ENCODE measurements at places on chromosomes 5 and 9. TPM values are rescaled to one million over a fixed set of nuclear protein-coding genes. Genes with fewer than 3 reads are reported as not detected.

IL17B gene
- total RNA-seq, result not detected

SAP30L gene
- 47.3 TPM for total RNA-seq

ORM2 gene
- total RNA-seq, result not detected

HNRNPAB gene
- total RNA-seq, result 82.5 TPM

AK8 gene
- not detected for total RNA-seq

SLC24A2 gene
- total RNA-seq, result not detected

STKLD1 gene
- 1.3 TPM for total RNA-seq

NEUROG1 gene
- not detected for total RNA-seq

MRPL50 gene
- 20.3 TPM for total RNA-seq

DNA sequence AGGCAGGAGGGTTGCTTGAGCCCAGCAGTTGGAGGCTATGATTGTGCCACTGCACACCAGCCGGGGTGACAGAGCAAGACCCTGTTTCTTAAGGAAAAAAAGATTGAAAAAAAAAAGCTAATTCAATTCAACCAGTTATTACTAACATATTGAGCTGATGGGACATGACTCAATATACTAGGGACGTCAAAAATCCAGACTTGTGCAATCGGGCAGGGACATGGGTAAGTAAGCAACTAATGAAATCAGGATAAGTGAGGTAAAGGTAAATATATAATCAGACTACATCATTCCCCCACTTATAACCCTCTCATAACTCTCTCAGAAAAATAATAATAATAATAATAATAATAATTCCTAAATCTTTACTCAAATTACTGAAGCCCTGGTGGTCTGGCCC lies 975 bp upstream of the HAVCR1 start:
- DNase-seq, result no peak

GRCh38 chr5:99247346-99247745 lies 318.5 kb upstream of the CHD1 start:
- DNase-seq, result no peak

DNA sequence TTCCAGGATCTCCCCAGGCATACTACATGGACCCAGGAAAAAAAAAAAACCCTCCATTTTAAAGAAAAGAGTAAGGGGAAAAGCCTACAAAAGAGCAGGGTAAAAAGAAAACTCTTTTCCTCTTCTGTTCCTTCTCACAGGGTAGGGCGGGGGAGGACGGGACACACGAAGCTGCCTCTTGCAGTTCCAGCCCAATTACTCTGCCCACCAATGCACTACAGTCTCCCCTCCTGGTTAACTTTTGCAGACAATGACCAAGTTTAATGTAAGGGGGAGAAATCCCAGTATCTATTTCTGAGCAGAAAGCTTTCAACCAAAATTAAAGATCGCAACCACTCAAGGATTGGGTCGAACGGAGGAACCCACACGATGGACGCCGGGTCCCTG lies 1.3 kb downstream of the BRD3 start:
- peak; percentile 17 for DNase-seq

- DNase-seq, result no peak
Measured at GRCh38 chr5:94847019-94847418, 228.6 kb downstream of the SLF1 start.

DNA sequence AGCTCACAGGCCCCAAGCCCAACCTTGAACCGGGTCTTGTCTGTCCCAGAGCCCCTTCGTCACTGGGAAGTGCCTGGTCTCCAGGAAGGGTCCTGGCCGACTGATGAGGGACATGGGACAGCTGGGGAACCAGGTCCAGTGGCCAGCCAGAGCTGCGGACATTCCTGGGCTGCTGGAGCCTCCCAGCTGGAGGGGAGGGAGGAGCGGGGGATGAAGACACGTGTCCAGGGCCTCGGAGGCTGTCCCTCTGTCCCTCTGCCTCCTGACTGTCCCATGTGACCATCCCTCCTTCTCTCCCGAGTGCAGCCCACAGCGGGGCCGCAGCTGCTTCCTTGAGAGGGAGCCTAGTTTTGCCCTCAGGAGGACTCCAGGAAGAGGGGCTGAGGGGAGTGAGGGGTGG lies 41.7 kb upstream of the UBAC1 start:
- DNase-seq, result no peak

- DNase-seq, result no peak
Measured at GRCh38 chr9:117963493-117964090, 259.4 kb downstream of the TLR4 start.

DNA sequence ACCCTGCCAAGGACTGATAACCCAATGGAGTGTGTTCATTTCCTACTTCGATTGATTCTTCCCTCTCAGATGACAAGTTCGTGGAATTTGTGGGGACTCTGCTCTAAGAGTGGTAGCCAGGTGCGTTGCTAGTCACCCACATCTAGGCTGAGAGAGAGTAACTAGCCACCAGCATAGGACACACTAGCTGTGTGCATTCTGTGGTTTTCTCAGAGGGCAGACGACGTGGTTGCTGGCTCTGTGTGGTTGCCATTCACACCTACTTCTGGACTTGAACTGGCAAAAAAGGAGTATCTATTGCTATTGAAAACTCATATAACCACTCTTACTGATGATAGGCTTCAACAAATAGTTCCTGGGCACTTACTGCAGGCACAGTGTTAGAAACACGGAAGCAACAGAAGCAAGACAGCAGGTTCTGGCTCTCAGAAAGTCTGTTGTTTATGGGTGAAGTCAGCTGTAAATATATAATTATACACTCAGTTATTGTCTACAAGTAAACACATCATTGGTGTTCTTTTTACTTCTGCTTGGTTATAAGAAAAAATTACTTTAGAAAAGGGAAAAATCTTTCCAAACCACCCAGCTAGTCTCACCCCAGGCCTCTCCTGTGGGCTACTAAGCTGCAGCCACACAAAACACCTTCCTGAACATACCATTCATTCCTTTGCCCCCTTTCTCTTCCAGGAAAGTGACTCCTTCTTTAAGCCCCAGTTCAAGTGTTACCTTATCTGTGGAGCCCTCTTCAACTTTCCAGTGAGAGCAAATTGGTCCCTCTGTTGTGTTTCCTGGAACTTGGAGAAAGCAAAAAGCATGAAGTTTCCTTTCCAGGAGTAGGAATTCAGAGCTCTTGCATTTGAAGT lies 151.1 kb upstream of the HAPLN1 start:
- no peak for DNase-seq

- no peak for DNase-seq
Measured at GRCh38 chr5:90640484-90641059, 82.0 kb downstream of the ADGRV1 start.

- DNase-seq, result no peak
Measured at GRCh38 chr9:38227656-38228055, 158.6 kb upstream of the SHB start.

DNA sequence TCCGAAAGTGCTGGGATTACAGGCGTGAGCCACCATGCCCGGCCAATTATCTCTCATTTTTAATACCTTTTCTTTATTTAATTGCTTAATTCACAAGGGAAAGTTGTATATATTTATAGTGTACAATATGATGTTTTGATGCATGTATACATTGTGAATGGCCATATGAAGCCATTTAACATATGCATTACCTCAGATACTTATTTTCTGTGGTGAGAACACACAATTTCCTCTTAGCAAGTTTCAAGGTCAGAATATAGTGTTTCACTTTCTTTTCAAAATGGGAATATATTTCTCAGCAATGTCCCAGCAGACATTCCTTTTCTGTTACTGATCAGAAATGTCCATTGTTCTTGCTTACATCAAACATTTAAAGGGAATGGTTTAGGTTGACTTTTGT lies 1596.3 kb downstream of the MAT2B start:
- no peak for DNase-seq

- no peak for DNase-seq
Measured at GRCh38 chr5:116532762-116533525, 41.7 kb downstream of the SEMA6A start.

GRCh38 chr5:100772548-100772947 lies 130.5 kb downstream of the ST8SIA4 start:
- DNase-seq, result no peak

- DNase-seq, result no peak
Measured at GRCh38 chr5:75622564-75622963, 11.3 kb downstream of the ANKDD1B start.

DNA sequence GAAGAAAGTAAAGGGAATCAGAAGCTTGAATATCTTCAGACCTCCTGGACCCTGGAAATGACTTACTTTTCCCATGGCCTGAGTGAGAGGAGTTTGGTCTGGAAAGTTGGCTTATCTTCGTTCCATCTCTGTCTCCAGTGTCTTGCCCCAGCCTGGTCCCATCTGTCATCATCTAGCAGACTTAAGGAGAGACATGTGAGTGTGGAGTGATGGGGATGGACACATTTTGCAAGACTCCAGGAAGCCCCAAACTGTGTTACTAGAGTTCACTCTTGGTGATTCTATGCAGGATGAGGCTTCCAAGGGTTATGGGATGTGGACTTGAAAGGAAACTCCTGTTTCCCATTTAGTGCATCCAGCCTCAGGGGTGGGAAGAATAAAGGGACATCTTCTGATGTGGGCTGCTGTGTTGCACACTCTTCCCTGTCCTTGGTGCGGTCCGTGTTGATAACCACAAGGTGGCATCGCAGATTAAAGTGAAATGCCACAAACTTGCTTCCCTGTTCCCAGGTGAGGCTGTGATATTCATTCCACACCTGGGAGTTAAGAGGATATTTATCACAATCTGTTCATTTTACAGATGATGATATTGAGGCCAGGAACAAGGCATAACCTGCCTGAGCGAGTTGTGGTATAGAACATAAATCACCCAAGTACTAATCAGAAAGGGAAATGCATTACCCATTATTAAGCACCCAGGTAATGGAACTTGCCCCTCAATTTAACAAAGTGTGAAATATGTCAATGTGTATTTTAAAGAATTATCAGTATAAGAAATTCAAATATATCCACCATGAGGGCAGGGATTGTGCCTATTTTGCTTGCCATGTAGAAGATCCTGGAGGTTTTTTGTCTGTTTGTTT lies 269.9 kb upstream of the PAPPA start:
- DNase-seq, result no peak

DNA sequence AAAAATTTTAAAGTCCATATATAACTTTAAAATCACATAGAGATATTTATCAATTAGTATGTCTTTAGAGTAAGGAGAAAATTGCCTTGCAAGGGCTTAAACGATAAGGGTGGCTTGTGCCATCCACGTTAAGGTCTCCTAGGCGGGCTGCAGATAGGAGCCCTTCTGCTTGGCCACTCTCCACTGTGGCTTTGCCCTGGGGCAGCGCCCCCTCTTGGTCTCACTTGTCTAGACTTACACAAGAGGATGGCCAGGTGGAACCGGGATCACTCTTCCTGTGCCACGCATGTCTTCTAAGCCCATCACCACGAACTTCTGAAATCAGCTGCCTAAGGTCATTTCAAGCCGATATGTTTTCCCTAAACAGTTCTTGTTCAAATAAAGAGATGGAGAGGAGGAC lies 2.9 kb downstream of the FPGS start:
- no peak for DNase-seq

DNA sequence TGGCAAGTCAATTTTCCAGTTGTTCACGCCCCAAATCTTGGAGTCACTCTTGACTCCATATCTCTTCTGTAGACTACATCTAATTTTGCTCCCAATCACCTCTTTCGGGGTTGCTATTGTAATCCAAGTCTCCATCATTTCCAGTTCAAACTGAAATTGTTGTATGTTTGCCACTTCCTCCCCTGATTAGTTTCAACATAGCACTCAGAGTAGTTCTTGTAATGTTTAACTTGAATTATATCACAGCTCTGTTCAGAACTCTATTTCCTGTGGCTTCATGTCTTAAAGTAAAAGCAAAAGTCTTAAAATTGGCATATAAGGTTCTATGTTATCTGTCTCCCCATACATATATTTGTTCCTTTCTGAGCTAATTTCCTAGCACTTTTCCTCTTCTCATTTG lies 348.5 kb upstream of the RIOK2 start:
- no peak for DNase-seq

DNA sequence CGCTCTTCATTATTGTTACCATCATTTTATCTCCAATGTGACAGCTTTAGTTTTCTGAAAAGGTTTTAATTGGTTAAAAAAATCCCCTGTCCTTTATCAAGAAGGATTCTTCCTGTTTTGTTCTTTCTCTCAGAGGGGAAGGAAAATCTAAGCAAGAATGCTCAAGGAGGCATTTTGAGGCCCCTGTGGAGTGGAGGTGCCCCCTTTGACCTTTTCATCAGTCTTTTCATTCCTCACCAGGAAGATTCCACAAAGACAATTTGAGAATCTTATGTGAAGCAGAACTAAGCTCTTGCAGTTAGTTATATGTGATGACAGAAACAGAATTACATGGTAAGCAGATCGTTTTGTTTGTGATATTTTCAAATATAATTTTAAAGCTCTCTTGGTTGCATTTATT lies 489.6 kb downstream of the MAN2A1 start:
- DNase-seq, result no peak

DNA sequence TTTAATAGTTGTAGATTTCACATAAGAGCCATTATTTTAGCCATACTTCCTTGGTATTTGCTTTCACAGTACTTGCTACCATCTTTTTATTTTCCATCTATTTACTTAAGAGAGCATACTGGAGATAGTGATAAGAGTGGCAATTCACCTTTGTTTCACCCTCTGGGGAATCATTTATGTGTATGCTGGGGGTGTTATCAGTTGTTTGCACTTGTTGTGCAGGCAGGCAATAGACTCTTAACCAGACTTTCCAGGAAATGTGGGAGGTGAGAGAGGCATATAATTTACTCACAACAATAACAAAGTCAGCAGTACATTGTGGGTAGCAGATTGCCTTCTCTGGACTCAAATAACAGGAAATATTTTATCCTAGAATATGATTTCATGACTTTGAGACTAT lies 1018.3 kb downstream of the CDH12 start:
- no peak for DNase-seq

DNA sequence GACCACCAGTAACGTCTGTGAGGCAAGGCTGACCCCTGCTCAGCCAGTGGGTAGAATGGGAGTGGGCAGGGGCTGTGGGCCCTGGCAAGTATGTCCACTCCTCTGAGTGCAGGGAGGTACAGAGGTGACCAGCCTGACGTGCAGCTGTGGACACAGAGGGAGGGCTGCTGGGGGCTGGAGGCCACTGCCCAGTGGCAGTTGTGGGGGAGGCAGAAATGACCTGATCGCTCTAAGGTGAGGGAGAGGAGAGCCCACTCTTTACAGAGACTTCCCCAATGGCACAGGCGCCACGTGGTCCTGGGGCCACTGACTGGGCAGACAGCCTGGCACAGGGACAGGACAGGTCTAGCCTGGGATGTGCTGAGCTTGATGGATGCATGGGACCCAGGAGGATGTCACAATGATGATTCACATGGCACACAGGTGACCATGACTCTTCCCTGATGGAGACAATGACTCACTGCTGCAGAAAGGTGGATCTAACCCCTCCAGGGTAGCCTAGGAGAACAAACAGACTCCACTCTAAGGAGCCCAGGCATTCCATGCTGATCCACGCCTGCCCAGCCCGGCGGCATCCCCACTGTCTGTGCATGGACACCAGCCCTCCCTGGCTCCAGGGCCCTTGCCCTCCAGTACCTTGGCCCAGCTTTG lies 7.7 kb downstream of the LPCAT1 start:
- peak; percentile 53 for DNase-seq

DNA sequence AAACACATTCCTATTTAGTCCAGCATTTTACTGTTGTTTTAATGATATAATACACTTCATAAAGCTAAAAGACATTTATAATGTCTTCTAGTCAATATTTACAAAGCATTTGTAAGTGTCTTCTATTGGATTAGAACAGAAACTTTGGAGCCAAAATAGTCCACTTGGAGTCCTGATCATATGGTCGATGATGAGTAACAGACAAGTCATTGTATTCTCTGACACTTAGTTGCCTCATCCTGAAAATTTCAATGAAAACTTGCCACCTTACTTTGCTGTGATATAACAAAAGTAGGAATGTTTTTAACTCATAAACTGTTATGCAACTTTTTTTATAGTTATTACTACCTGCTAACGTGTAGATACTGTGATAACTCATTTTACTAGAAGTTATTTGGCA lies 132.5 kb downstream of the GABRB2 start:
- no peak for DNase-seq

Data from naive thymus-derived CD8-positive, alpha-beta T cell (primary cell).